ENCODE measurements at places on chromosomes 2 and 18.
A peak's percentile ranks its signal among the peaks of the same experiment; 100 is the strongest.

DNA sequence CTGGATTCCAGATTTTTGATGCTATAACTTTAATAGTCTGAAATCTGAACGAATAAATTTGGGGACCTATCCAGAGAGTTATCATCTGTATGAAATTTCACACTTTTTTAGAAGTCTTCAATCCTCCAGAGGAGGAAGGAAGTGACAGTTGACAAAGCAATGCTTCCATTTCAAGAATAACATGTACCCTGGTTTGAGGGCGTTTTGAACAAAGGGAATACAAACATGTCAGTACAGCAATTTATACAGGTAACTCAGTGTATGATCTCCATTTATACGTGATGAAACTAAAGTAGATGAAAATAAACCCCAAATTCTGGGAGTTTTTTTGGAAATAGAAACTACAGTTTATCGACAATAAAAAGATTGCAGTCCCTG lies 42.2 kb downstream of the CIB4 start:
- DNase-seq, result no peak

DNA sequence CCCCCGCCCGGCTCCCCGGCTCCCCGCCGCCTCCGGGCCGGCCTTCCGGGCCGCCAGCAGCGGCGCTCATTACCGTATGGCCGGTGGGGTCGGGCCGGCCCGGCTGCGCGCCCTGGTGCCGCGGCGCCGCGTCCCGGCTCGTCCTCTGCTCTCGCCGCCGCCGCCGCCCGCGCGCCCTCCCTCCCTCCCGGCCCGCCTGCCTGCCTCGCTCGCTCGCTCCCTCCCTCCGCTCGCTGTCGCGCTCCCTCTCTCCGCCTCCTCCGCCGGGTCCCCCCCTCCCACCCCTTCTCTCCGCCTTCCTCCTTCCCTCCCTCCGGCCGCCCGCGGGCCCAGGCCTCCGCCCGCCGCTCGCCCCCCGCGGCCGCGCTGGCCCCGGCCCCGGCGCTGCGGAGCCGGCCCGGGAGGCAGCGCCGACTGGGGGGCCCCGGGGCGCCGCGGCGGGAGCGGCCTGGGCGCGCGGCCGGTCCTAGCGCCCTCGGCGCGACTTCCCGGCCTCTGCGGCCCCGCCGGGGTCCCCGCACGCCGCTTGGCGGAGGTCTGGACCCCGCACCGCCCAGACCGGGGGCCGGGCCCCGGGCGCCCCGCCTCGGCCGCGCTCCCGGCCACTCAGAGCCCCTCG lies at the start of gene DNMT3A:
TSS of gene DNMT3A (minus strand) at position 173 of the 619 bp plus-strand sequence. CDS start 27,941 bp downstream, outside the sequence.
- DNase-seq, result peak; percentile 69

GRCh38 chr2:7572450-7572849 lies 655.2 kb downstream of the RNF144A start:
- no peak for DNase-seq

- DNase-seq, result peak; percentile 89
These were observed 40.1 kb downstream of the SLC4A1AP start for GRCh38 chr2:27703638-27704341.

DNA sequence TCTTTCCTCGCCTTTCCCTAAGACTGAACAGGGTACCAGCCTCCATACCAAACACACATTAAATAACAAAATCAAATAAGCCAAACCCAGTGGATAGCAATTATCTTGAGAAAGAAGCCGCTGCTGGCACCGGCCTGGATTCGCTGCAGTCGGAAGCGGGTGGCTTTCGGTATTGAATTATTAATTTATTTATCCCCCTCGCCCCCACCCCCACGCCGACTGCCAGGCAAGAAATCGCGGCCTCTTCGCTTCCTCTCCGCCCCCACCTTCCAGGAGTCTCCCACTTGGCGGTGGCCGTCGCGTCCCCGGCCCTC lies 370 bp upstream of the ZNF804A start:
- no peak for DNase-seq

GRCh38 chr2:26432859-26433258 lies 31.1 kb downstream of the DRC1 start:
- no peak for DNase-seq

GRCh38 chr2:197001921-197002320 lies 75.4 kb upstream of the PGAP1 start:
- DNase-seq, result no peak

GRCh38 chr2:58992062-58992706 lies 751.1 kb upstream of the FANCL start:
- no peak for DNase-seq

DNA sequence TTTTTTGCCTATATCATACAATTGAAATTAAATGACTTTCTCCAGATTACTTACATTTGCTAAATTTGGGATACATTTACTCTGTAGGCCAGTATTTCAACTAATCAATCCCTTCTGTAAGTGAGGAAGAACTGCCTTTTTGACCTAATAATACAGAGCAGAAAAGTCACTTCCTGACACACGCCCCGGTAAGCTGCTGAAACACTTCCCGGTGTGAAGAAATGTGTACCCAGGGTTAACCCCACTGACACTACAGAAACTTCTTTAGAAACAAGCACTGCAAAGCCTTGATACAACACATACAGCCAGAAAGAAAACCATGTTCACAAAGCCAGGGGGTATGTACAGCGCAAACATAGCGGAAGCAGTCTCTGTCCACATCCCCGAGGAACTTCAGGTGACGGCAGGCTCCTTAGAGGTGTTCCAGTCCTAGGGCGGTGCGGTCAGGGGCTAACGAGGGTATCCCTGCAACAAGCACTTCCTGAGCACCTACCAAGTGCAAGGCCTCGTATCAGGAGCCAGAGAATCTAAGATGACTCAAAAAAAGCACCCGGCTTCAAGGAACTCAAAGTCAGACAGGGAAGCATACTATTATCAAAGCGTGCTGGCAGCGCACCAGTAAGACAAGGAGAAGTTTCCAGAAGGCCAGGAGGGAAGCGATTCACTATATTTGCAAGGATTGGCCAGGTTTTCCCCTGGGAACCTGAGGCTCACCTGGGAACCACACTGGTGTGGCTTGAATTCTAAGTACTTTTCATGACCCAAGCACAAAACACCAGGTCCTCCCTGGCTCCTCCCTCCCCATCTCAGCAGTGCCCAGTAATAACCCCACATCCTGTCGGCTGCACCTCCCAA lies 46.6 kb downstream of the ZNF516 start:
- no peak for DNase-seq

- no peak for DNase-seq
These were observed 12.1 kb upstream of the TPO start for GRCh38 chr2:1400943-1401735.

DNA sequence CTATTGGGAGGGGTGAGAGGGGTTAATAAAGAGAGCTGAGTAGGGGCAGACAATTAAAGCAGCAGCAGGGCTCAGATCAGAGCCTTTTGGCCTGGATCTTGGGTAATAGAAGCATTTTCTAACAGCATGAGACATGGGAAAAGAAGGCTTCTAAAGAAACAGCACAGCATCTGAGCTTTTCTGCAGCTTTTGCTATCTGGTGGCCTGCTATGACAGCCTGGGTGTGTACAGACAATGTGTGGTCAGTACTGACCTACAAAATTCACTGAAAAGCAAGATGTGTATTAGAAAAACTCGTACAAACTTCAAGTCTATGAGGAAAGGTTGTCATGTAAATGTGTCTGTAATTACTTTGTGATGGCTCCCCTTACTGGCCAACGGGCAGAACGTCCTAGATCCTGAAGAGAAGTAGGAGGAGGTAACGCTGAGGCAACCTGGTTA lies 95.6 kb downstream of the GALNT3 start:
- DNase-seq, result no peak

DNA sequence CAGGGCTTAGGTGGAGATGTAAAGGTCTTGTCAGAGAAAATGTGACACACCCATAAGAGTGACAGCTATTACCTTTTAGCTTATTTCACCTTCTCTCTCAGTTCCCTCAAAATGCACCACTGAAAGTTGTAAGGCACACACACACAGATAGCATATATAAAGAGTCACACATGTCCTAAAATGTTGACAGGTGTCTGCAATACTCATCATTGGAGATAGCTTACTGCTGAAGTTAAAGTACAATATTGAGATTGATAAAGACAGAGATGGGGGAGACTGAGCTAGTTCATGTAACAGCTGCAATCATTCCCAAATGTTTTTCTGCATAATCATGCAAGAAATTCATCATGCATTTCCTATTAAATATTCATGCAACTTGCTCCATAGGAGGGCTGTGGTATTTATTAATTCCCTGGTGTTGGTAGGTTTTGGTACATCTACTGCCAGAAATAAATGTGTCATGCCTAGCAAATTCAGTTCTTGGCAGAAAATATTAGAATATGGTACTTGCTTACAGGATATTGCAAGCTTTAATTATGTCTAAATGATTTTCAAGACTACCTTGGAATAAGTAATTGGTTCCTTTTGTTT lies 118.8 kb upstream of the RBMS1 start:
- no peak for DNase-seq

DNA sequence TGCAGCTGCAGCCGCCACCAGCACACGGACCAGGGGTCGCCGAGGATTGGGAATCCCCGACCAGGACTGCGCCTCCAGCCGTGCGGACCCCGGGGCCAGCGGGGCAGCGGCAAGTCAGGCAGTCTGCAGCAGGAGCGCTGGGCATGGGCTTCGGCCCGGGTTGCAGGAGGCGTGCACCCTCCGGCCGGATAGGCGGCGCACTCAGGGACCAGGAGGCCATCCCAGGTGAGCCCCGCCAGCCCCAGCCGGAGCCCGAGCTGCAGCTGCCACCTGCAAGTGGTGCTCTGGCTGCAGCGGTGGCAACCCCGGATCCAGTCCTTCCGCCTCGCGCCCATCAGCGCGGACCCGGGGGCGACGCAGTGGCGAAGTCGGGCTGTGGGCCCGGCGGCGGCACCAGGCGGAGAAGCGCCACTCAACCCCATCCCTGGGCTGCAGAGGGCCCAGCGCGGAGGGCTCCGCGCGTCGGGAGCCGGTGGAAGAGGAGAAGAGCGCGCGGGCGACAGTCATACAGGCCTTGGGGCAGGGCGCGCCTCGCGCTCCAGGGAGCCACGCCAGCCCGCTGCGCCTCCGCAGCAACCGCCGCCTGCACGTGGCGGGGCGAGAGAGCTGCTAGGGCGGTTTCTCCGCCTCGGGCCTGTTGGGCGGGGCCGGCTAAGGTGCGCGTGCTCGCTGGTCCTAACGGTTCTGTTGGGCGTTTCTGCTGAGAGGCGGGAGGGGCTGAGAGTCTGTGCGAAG lies 73.8 kb downstream of the RPIA start:
- peak; percentile 50 for DNase-seq

- no peak for DNase-seq
These were observed 442.5 kb upstream of the KLHL29 start for GRCh38 chr2:22942441-22942840.

DNA sequence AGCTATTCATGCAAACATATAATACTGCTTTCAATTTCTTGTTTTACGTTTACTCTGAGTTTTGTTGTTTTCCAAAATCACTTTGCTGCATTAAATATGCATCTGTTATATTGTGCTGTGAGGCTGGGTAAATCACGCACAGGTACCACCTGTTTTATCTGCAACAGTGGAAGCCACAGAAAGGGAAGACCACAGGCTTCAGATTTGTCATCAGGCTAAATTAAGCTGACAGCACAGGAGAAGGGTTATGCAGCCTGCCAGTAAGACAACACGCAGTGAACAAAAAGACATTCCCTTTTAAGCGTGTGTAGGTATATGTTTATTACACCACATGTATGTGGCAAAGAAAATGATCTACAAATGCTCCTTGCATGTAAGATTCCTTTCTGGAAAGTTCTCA lies 38.2 kb downstream of the ZNF516 start:
- no peak for DNase-seq

- DNase-seq, result no peak
These were observed 23.9 kb upstream of the CAVIN2 start for GRCh38 chr2:191870744-191871143.

DNA sequence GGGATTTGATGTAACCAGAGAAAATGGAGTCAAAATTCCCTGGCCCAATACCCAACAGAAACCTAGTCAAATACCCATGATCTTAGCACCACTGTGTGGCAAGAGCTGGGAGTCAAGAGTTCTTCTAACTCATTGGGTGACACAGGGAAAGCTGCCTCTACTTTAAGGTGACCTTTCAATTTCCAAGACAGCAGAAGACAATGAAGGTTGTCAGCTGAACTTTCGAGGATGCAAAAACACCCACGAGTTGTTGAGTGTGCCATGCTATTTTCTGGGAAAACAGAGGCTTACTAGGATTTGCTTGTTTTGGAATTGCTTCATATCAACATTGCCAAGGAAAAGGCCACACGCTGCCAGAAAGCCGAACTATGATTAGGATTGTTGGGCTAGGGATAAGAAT lies 61.6 kb upstream of the CYRIA start:
- DNase-seq, result no peak
